Effector memory CD8-positive, alpha-beta T cell (primary cell): ENCODE measurements at places on chromosomes 1 and 21.

- no peak for DNase-seq
Measured at GRCh38 chr1:239987103-239987745, 104.5 kb upstream of the FMN2 start.

GRCh38 chr1:107637101-107637500, 327.9 kb downstream of the VAV3 start:
- DNase-seq: no peak

- no peak for DNase-seq
Measured at GRCh38 chr21:37381883-37382585, 15.5 kb downstream of the DYRK1A start.

DNA sequence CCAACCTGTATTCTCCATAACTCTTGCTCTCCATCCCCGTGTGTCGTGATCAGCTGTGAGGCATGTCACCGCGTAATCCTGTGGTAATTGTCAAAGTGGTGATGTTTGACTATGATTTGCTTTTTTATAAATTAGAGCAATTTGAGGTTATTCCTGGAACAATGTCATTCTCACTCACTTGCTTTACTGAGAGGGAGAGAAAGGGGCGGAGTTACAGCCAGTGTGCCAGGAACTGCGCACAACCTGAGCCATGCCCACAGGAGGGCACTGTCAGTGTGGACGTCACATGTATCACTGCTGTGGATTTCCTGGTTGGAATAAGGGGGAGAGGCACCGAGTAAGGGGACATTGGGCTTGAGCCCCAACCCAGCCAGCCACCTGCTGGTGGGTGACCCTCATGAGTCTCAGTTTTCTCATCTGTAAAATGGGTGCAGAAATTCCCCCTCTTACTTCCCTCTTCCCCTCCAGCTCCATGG, 6.9 kb downstream of the ADGRB2 start:
- DNase-seq: no peak

- DNase-seq: no peak
Measured at GRCh38 chr21:32523988-32524719, 61.2 kb downstream of the TCP10L start.

DNA sequence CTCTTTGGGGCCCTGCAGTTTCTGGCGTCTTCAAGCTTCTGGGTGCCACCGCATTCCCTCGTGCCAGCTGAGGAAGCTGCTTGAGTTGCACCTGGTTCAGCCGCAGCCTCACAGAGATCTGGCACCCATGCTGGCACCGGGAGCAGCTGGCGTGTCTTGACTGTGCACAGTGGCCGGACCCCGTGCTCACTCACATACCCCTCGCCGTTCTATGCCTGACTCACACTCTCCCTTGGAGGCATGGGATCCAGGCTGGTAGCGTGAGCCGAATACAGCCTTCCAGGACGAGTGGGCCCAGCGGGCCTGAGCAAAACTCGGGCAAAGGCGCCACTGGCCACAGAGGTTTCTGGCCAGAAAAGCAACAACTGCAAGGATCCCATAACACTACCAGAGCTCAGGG, 8.6 kb upstream of the MTR start:
- DNase-seq: no peak

DNA sequence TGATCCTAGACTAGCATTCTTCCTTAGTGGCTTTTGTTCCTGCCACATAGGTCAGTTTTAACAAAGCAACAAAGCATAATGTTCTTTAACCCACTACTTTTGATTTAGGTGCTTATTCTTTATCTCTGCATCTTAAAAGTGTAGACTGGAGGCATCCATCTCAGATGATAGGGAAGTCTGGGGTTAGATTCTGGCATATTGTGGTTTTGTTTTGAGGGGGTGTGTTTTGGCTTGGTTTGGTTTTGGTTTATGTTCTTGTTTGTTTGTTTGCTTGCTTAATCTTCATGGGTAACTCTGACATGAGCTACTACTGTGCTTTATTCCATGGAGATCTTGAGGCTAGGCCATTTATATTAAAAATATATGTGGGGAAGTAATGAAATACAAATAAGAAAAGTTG, 40.3 kb upstream of the MYOCOS start:
- no peak for DNase-seq

DNA sequence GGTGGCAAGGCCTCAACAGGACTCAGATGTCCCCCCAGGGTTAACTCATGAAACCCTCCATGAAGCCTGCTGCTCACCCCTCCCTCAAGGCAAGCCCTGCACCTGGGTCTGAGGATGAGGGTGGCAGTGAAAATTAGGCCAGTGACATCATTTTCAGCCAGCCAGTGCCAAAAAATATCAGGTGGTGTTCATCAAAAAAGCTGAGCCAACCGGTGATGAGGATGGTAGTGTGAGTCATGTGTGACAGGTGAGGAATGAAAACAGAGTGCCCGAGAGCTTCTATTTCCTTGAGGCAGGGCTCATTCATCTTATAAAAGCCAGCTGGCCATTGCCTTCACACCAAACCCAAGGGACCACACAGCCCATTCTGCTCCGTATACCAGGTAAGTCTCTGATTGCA, at the start of gene SPRR1A:
SPRR1A (plus strand) TSS at position 339 of the 400 bp plus-strand sequence. CDS start 1,150 bp downstream, outside the sequence.
- DNase-seq: no peak

DNA sequence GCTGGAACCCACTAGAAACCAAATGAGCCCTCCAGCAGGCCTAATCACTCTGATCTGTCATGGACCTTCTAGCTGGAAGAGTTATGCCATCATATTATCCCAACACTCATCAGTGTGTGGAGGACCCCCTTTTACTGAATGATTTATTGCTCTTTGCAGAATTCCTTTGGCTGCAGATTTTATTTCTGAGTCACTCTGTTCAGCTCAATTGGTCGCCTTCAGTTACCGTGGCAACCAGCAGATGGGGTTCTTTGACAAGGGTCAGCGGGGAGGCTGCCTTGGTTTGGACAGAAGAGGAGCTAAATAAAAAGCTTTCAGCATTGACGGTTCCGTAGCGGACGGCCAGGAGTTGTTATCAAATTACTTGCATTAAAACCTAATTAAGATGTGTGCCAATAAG, 220.1 kb downstream of the SDCCAG8 start:
- DNase-seq: no peak

DNA sequence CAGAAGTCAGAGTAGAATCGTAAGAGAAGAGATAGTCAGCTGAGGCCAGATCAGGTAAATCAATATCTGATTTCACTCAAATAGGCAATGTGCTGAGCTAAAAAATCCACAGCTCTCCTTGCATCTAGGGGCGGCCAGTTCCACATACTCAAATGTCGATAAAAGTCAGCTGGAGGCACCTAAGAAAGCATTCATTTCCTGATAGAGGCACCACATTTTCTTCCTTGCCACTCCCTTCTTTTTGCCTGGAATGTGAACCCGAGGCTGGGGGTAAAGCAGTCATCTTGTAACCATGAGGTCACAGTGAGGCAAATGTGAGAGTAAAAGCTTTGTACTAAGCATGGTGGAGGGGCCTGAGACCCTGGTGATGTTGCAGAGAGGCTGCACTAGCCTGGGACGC, 24.2 kb upstream of the CTPS1 start:
- no peak for DNase-seq

- no peak for DNase-seq
Measured at GRCh38 chr1:240786880-240787279, 174.9 kb upstream of the GREM2 start.

- DNase-seq: no peak
Measured at GRCh38 chr21:42734323-42734971, 81.0 kb downstream of the PDE9A start.

DNA sequence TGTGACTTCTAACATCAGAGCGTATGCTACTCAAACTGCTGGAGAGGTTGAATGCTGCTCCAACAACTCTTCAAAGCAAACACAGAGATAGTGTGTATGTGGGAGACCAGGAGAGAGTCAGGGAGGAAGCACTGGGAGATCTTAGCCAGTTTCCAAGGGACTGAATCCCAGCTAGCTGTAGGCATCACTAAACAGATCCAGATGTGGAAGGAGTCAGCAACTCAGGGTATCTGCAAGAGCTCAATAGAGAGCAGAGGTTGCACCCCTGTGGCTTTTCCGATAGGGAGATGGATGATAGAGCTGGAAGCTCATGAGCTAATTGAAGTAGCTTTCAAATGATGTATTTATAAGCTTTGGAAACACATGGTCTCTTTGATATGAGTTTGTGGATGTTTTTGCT, 168.9 kb upstream of the HOOK1 start:
- DNase-seq: no peak

DNA sequence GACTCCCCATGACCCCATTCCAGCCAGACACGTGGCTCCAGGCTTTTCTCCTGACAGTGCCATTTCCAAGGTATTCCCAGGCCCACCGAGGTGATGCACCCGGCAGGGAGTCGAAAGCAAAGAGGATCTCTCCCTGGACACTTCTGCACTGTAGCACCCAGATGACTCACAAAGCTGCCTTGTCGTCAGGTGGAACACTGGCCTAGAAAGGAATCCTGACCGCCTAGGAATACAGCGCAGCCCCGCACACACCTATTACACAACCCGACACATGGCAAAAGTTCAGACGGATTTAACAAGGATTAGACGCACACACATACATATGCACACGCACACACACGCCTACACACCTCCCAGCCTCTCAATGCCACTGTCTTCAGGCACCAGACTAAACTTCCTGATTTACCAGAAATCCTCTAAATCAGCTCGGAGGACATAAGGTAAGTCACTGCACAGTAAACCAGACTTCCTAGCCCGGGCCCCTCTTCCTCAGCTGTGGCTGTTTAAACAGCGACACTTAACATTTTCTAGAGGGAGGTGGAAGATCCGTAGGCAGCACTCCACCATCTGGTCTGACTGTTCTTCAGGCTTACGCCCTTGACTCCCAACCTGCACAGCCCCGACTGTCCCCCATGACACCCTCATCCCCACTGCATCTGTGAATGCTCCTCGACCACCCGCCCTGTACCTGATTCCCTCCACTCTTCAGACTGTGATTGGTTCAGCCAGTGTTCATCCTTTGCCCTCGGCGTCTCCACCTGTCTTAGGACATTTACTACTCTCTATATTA, 12.7 kb downstream of the FAM89A start:
- no peak for DNase-seq

DNA sequence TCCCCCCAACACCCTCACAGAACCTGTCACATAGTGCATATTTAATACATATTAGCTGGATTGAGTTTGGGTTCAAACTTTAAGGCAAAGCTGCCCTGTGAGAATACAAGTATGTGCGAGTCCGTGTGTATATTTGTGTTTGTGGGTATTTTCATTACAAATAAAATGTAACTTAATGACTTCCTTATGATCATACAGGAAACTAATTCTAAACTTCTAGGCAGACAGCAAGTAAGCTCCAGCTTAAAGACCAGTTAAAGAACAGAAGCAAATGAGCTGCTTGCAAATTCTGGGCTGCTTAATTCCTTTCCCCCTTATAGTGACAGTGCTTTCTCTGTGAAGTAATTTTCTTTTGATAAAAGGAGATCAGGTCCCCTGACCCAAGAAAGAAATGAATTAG, 437.6 kb downstream of the TTLL7 start:
- DNase-seq: no peak

- DNase-seq: no peak
Measured at GRCh38 chr1:158017800-158018595, 24.6 kb downstream of the KIRREL1 start.

DNA sequence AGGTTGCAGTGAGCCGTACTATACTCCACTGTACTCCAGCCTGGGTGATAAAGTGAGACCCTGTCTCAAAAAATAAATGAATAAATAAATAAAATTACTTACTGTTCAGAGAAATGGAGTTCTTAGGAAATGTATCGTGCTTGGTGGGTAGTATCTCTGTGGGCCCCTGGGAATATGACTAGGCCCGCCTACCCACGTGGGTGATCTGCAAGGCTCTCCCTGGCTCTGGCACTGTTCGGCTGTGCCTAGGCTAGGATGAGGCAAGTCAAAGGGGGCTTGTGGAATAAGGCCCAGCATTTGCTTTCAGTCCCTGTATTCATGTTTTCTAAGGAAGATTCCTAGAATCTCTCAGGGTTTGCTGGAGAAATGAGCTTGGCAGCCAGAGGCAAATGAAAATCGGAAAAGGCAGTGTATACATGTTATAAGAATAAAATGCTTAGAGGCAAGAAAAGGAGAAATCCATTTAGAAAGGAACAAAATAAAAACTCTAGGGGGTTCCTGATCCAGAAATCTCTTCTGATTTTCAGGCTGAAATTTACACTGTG, 4.5 kb upstream of the CSRP1 start:
- DNase-seq: no peak

DNA sequence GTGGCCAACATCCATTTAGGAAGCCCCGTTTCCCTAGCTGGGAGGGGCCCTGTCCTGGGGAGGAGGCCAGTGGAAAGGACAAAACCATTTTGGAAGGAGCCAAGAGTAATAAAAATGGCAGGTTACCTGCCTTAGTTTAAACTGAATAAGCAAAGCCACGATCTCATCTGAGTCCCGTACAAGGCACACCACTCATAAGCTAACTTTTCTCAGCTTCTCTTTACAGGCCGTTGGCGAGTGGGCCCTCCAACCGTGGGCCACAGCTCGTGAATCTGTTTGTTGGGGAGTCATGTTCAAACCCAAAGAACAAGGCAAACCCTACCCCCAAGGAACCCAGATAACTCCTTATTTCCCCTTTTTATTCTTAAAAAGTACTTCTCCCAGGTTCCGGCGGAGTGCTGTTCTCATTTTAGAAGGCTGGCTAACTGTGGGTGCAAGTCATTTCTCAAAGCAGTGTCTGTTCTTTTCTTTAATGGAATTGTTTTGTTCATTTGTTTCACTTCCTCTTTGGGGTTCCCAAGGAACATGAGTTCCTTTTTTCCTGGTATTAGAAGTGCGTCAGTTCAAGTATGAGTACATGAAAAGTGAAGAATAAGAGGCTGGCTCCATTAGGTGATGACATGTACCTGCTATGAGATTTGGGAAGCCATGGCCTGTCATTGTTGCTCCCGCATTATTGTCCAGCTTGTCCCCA, 89.0 kb downstream of the PSMG1 start:
- no peak for DNase-seq

- no peak for DNase-seq
Measured at GRCh38 chr1:12336413-12336812, 106.6 kb downstream of the VPS13D start.

GRCh38 chr1:109816175-109816811, 52.6 kb upstream of the EPS8L3 start:
- no peak for DNase-seq

- no peak for DNase-seq
Measured at GRCh38 chr1:226967665-226968064, 27.6 kb downstream of the COQ8A start.

DNA sequence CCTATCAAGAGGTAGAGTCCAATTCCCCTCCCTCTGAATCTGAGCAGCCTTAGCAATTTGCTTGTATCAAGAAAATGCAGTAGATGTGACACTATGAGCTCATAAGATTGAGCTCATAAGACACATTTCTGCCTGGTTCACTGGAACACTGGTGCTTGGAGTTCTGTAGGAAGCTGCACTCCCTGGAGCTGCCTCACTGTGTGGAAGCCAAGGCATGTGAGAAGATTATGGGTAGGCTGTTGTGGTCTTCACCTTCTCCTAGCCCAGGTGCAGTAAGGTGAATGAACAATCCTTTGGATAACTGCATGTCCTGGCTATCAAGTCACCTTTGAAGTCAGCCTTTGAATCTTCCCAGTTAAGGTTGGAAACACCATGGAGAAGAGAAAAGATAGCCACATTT, 67.3 kb downstream of the PLPPR5 start:
- DNase-seq: no peak

GRCh38 chr1:201167041-201167991, 13.0 kb upstream of the TMEM9 start:
- DNase-seq: no peak
